ENCODE measurements at places on chromosomes 1 and 21.

DNA sequence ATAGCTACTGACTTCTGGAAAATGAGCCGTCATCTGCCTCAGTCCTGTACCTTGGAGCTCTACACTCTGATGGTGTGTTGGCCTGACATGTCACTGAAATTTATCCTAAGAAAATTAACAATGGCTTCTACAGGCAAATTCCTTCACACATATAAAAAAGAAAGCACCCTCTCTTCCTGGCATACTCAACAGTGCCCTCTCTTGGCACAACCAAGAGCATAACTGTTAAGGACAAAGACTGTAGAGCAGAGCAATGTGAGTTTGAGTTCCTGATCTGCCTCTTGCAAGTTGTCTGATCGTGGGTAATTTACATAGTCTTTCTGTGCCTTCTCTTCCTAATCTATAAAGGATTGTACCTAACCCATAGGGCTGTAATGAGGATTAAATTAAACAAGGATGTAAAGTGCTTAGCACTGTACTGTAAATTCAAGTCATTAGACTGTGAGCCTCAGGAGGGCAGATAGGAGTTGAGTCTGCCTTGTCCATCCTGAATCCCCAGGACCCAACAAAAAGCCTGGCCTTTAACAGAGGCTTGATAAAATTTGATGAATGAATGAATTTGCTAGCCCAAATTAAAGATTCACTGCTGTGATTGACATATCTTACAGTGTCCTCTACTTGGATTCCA is 83.5 kb downstream of the SYF2 start:
- DNase-seq = no peak

DNA sequence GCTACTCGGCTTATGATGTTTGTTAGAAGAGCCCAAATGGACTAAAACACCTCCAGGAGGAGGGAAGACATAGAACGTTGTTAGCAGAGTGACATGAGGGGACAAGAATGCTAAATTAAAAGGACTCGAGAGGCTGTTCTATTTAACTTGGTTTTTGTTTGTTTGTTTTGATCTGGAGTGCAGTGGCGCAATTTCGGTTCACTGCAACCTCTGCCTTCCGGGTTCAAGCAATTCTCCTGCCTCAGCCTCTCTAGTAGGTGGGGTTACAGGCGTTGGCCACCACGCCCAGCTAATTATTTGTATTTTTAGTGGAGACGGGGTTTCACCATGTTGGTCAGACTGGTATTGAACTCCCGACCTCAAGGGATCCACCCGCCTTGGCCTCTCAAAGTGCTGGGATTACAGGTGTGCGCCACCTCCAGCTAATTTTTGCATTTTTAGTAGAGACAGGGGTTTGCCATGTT is 5.1 kb upstream of the HNRNPU start:
- no peak for DNase-seq

GRCh38 chr1:62720946-62721554 is 32.9 kb upstream of the DOCK7 start:
- no peak for DNase-seq

DNA sequence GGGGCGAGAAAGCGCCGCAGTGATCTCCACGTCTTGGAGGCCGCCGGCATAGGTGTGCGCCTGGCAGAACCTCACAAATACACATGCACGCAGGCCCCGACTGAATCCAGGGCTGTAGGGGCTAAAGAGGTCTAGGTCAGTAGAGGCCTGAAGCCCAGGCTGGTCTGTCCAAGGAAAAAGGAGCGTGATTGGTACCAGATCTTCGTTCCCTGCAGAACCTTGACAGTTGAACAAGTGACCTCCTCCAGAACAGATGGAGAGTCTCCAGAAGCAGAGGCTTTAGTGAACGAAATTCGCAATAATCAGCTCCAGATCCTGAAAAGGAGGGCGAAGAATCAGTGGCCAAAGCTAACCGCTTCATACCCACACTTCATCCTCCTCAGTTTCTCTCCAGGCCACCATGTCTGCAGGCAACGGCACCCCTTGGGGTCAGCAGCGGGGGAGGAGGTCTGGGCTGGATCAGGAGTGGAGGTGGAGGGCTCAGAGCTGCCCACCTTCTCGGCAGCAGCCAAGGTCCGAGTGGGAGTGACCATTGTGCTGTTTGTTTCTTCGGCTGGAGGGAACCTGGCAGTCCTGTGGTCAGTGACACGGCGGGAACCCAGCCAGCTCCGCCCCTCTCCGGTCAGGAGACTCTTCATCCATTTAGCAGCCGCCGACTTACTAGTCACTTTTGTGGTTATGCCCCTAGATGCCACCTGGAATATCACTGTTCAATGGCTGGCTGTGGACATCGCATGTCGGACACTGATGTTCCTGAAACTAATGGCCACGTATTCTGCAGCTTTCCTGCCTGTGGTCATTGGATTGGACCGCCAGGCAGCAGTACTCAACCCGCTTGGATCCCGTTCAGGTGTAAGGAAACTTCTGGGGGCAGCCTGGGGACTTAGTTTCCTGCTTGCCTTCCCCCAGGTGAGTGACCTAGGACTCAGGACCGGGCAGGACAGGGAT is 749 bp upstream of the PEX11B start:
- no peak for DNase-seq

GRCh38 chr1:64268653-64269557 is 65.5 kb downstream of the UBE2U start:
- DNase-seq = no peak

All from cortex of kidney (tissue), 1 donor.